ENCODE measurements at places on chromosomes 13 and 19. TPM values are rescaled to one million over a fixed set of nuclear protein-coding genes. Genes with fewer than 3 reads are reported as not detected.

The TLE2 gene
- total RNA-seq: 7.7 TPM

The ZNF98 gene
- total RNA-seq: 1.1 TPM

The ATP4B gene
- total RNA-seq: not detected

The CGB8 gene
- total RNA-seq: 1.2 TPM

The CYP4F8 gene
- total RNA-seq: not detected

The LRRC8E gene
- 35.3 TPM for total RNA-seq

The AXL gene
- 172 TPM for total RNA-seq

The ZSCAN4 gene
- not detected for total RNA-seq

The ERVV-1 gene
- total RNA-seq: not detected

The CCDC169 gene
- 0.69 TPM for total RNA-seq

The KIR2DL4 gene
- not detected for total RNA-seq

The CBY2 gene
- not detected for total RNA-seq

The SOX1 gene
- not detected for total RNA-seq

The COL5A3 gene
- total RNA-seq: 0.12 TPM

The ERICH4 gene
- total RNA-seq: not detected

The CACNG6 gene
- 1.8 TPM for total RNA-seq

The MIER2 gene
- total RNA-seq: not detected

The DAND5 gene
- total RNA-seq: 1.1 TPM

The GAPDHS gene
- total RNA-seq: not detected

The ZNF433 gene
- 7.8 TPM for total RNA-seq

The MEGF8 gene
- total RNA-seq: 12.2 TPM

The ERICH6B gene
- not detected for total RNA-seq

The IGFL1 gene
- 0.77 TPM for total RNA-seq

Measured in PC-3 (cell line).